Skeletal muscle cell (primary cell): ENCODE measurements at places on chromosomes 5 and 9.
A peak's percentile ranks its signal among the peaks of the same experiment; 100 is the strongest.

DNA sequence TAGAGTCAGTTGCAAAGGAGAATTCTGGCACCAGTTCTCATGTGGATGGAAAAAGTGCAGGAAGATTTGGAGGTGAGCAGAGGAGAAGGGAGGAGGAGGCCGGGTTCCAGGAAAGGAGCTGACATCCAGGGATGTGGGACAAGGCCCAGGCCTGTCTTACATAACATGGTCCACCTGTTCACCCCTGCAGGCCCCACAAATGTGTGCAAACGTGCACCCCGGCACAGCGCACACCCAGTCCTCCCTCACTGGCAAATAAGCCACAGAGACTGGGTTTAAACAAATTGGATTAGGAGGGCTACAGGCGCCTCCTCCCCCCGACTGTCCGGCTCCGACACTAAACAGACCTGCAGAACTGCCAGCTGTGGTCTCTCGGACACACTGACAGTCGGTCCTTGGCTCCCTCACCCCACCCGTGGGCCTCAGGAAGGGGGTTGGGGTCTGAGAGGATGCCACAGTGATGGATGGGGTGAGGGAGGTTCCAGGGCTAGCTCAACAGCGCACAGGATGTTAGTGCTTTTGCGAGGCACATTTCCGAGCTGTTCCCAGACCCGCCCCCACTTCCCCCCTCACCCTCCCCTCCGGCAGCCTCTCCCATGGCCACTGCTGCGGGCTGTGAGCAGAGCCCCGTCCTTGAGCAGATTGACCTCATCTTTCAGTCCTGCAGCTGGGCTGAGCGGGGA lies 43.4 kb upstream of the IL17B start:
- DNase-seq = peak; percentile 70

- DNase-seq = peak; percentile 84
Observed at GRCh38 chr5:158560170-158560569, 539.5 kb downstream of the EBF1 start.

GRCh38 chr9:119838210-119838609 lies 469.0 kb upstream of the BRINP1 start:
- DNase-seq = no peak

GRCh38 chr5:1278216-1278615 lies 16.7 kb downstream of the TERT start:
- DNase-seq = no peak

GRCh38 chr9:124222918-124223720 lies 34.6 kb upstream of the NEK6 start:
- no peak for DNase-seq

GRCh38 chr5:61019642-61020041 lies 74.6 kb downstream of the NDUFAF2 start:
- DNase-seq = no peak

GRCh38 chr9:123314617-123315016 lies 41.4 kb upstream of the CRB2 start:
- no peak for DNase-seq

- no peak for DNase-seq
Observed at GRCh38 chr5:86974955-86975354, 292.7 kb upstream of the RASA1 start.

DNA sequence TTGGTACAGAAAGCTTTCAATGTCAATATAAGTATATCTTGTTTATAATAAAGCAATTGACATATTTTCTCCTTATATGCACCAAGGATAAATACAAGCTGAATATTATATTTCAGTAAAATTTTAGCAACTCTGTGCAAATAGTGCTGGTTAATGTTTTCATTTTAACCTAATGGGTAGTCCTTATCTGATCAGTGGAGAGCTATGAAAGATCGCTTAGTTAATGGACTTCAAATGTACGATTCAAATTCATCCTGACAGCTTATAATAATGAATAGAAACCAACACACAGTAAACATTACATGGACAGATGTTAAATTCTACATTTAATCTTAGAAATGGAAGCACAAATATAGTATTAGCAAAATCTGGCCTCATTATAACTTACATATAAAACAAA lies 1495.2 kb upstream of the C9orf72 start:
- no peak for DNase-seq

DNA sequence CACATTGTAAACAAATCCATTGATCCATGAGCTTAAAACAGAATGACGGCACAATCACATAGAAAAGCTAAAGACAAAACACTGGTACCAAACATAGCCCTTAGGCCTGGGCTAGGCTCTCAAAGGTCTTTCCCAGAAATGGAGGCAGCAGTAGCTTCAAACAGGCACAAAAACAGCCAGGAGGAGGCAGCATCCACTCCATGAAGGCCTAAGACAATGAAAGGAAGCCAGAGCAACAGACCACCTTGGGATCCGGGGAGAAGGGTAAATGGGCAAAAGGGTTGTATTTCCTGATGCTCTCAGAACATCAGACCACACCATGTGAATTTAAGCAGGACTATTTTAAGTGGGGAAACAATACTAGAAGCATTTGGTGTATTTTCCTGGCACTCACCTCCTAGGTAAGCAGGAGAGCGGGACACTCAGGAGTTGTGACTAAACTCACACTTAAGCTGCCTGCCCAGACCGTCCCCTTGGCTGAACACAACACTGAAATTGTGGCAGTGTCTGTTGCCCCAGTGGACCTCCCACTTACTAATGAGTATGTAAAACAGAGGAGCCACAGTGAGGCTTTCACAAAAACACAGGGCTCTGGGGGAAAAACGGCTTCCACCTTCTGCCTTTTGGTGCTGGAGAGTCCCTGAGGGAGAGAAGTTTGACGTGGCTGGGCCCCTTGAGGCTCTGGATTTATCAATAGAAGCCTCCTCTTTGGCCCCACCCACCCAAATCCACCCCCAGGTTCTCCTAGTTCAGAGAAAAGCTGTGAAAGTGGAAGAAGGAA lies 11.9 kb downstream of the GNPDA1 start:
- no peak for DNase-seq

GRCh38 chr9:73370053-73370452 lies 218.4 kb downstream of the ANXA1 start:
- DNase-seq = no peak

DNA sequence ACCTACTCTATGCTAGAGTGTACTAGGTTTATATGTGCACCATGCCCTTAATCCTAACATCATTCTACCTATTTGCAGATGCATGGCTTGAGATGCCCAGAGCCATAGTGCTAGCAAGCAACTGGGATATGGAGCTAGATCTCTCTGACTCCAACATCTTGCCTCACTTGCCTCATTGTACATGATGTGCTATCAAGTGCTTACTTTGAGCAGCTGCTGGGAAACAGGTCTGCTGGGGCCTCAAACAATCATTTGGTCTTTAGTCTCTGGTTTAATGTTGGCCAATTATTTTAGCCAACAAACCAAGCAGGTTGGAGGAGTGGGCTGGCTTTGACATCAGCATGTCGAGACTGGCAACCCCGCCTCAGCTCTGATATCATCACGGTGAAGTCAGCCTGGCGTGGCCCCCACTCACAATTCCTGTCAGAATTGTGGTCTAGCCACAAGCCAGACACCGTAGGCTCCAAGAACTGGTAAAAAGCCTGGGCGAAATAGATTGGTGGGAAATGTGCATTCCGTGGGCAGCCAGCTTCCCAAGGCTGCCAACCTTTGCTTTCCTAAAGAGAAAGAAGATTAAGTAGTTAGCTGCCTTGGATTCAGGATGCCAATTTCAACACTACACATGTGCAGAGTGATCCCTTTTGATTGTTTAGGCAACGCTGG lies 21.1 kb upstream of the GAS1 start:
- no peak for DNase-seq

GRCh38 chr5:15620501-15620900 lies 120.5 kb downstream of the FBXL7 start:
- no peak for DNase-seq

- DNase-seq = no peak
Observed at GRCh38 chr5:118692811-118693342, 295.5 kb downstream of the DTWD2 start.

DNA sequence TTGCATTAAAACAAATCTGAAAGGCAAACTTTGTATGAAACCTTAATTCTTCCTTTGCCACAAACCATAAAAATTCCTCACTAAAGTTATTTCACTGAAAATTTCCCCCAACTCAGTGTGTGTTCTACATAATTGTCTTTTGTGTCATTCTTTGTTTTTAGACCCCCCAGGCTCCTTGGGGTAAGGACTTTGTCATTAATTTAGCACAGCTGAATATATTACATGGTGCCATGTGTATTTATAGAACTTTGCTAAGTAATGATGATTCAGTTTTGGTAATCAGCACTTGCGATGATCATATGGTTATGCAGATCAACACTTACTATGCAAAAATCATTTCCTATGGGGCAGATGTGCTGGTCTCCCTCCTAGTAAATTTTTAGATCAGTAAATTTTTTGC lies 712.1 kb upstream of the MEF2C start:
- DNase-seq = peak; percentile 4

GRCh38 chr5:73447530-73448462 lies 781 bp downstream of the FOXD1 start:
- no peak for DNase-seq

DNA sequence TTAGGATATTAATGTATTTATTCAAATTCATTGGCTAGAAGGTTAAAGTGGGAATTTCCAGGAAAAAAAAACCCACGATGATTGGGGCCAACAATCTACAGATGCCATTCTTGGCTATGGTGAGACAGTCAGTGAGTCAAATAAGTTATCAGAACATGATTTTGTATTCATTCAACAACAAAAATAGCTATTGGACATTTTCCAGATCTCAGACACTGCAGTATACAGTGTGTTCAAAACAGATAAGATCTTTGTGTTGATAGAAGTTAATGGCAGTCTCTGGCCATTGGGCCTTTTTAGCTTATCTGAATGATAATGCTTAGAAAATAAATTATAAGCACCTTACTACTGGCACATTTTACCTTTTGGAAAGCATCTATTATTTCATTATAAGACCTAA lies 547.7 kb downstream of the MAT2B start:
- no peak for DNase-seq

DNA sequence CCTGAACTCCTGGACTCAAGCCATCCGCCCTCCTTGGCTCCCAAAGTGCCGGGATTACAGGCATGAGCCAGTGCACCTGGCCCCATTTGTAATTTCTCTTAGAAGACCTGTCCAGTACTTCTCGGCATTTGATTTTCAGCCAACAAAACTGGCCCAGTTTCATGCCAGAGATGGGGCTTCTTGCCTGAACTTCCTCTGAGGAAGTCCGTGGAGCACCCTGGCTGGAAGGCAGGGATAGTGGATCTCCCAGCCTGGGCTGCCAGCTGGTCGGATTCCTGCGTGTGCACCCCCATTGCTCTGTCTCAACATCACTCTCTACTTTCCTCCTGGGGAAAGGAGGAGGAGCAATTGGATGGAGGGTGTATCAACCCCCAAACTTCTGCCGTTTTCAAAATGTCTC lies 39.0 kb downstream of the FAM78A start:
- DNase-seq = no peak

- DNase-seq = no peak
Observed at GRCh38 chr5:128799945-128800344, 165.3 kb upstream of the SLC27A6 start.

DNA sequence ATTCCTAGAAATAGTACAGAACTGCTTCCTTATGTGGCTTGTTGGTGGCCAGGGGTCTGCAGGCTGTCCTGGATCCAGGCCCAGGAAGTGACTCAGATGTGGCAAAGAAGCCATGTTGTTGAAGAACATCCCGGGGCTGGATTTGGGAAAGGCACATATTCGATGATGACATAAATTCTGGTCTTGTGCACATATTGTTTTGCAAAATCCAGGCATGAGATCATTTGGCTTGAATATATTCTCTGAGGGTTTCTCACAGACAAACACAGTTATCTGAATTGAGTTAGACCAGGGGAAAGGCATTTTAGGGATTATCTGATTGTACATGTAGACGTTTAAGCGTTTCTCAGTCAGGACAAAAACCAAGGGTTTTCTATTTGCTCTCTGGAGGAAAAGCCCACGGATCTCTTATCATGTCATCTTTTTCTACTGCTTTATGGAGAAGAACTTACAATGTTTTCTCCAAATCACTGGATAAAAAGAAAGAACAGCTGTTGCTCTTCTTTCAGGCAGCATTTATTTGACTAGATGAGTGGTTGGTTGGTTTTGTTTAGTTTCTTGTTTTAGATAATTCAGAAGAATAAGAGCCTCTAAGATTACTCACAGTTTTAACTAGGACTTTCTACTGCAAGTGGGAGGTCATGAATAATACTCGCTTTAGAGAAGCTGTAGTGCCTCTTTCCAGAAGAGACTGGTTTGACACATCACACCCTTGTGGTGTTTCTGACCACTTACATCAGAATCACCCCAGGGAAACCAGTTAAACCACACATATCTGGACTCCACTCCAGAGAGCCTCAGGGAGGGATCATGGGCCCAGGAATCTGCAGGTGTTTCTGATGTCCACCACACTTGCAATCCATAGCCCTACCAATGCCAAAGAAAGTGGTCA lies 29.5 kb upstream of the LHFPL2 start:
- peak; percentile 96 for DNase-seq

- no peak for DNase-seq
Observed at GRCh38 chr5:77635917-77636640, 2.4 kb downstream of the OTP start.

- no peak for DNase-seq
Observed at GRCh38 chr9:98117984-98118639, 910 bp downstream of the TRIM14 start.

DNA sequence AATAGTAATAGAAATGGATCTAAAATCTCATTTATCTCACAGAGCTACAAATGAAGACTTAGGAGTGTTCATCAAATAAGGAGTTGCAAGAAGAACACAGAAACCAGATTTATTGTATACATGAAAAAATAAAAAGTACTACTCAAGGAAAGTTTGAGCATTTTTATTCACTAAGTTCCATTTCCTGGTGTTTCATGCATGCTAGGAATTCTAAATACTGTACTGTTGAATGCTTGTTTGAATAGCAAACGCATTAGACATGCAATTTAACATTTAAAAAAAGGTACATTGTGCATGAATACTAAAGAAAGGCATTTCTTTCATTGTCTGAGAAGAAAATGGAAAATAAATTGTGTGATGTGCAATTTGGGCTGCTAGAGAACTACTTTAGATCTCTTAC lies 52.1 kb downstream of the C6 start:
- DNase-seq = no peak

DNA sequence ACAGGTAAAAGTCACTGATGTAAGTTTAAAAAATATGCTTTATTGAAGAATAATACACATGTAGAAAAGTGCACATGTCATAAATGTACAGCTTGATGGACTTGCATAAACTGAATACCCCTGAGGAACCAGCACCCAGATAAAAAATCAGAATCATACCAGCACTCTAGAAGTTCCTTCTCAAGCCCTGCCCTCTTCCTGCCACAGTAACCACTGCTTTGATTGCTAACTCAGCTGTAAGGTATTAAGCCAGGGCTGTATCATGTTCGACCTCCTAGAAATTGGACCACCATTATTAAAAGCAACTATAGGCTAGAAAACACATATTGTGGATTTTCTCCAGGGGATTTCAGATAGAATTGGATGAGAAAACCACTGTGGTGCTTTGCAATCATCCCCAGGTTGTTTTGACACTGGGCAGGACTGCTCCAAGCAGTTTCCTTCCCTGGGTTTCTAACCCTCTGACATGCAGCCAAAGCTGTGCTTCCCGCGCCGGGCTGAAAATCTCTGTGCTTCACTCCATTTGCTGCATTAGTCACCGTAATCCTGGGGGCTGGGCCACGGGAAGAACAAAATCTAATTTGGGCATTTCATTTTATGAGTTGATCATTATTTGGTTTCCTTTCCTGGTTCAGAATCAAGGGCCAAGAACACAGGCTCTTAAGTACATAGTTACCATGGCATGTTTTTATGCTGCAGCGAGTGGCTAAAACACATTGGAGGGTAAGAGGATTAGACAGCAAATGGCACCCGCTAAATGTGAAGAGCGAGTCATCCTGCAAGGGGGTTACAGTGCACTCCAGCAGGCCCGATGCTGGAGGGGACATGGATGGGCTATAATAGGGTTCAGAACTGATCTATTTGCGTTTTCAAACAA lies 139.4 kb upstream of the IL12B start:
- DNase-seq = no peak
